ENCODE measurements at places on chromosomes 12 and 14.

DNA sequence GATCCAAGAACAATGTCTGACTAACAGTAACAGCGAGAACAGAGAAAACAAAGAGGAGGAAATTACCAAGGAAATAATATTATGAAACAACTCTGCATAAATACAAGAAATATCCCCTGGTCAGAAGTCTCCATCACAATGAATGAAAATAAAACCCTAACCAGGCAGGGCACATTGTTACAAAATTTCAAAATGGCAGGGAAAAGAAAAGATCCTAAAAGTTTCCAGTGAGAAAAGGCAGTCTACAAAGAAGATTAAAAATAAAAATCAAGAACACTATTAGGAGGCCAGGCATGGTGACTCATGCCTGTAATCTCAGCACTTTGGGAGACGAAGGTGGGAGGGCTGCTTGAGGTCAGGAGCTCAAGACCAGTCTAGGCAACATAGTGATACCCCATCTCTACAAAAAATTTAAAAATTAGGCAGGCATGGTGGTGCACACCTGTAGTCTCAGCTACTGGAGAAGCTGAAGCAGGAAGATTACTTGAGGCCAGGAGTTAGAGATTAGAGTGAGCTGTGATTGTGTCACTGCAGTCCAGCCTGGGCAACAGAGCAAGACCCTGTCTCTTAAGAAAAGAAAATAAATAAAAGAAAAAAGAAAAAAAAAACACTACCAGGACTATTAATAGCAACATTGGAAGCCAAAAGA lies 47.8 kb downstream of the FERMT2 start:
- DNase-seq: no peak

GRCh38 chr12:24378548-24379407 lies 429.3 kb upstream of the SOX5 start:
- DNase-seq: no peak

DNA sequence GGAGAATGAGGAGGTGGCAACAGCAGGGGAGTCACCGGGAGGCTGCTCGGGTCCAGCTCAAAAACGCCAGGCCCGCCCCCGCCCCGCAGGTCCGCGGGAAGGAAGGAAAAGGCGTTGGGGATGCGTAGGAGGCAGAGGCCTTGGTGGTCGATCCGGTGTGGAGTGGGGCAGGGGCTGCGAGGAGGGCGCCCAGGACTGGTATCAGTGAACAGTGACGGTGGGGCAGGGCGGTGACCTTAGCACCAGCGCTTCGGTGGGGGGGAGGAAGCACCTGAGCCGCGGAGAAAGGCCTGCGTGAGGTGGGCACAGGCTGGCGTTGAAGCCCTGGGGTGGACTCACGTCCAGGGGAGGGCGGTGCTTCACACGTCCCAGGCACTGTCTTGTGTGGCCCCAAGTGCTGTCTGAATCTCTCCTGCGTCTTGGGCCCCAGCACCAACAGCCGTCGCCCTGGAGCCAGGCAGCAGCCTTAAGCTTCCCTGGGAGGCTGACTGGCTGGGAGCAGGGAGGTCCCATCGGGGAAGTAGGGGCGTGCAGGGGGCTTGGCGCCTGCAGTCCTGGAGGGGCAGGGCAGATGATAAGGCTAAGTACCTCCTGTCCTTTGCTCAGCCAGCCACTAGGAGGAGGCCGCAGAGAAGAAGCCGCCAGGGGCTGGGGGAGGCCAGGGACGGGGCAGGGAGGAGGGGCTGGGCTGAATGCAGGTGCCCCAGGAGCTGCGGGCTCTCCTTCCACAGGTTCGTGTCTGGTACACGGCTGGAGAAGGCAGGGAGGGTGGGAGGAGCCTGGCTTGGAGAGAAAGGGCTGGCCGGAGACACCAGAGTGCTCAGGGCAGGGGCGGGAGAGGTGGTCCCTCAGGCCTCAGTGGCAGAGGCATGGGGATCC lies 26.5 kb downstream of the ZBTB42 start:
- DNase-seq: no peak

GRCh38 chr12:14570231-14570630 lies 2.5 kb upstream of the PLBD1 start:
- no peak for DNase-seq

GRCh38 chr12:69433653-69434052 lies 36.5 kb upstream of the FRS2 start:
- DNase-seq: no peak

DNA sequence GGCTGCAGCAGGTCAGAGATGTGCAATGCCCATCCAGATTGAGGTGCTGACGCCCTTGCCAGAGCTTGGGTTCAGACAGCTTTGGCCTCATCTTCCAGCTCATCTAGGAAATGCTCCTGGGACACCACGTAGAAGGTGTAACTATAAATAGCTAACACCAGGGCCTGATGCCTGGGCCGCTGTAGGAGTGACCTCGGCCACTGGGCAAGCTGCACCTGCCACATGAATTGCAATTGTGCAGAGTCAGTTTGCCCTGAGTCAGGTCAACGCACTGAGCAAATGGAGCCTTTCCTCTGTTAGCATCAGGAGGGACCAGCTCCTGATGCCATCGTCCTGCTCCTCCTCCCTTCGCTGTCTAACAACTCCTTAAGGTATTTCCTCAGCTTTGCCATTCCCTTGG lies 17.4 kb upstream of the DNM1L start:
- DNase-seq: no peak

GRCh38 chr12:116916122-116916521 lies 5.4 kb downstream of the FBXW8 start:
- no peak for DNase-seq

DNA sequence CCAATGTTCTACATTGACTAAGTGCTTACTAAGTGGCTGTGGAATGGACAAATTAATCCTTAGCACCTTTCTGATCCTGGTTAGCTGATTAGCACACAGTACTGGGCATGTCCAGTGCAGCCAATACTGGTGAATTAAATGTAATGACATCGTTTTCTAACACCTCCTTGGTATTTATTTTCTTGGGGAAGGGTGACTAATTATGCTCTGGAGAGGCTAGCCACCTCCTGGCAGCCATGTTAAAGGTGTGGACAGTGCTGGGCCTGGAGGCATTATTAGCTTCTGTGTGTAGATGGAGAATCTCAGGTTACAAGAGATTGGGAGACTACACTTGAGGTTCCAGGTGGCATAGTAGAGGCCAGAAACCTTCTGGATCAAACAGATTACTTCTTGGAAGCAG lies 230.9 kb upstream of the DDHD1 start:
- DNase-seq: no peak

GRCh38 chr12:95096852-95097251 lies 23.4 kb upstream of the NR2C1 start:
- no peak for DNase-seq

- no peak for DNase-seq
Observed at GRCh38 chr14:69270795-69271708, 11.1 kb downstream of the GALNT16 start.

DNA sequence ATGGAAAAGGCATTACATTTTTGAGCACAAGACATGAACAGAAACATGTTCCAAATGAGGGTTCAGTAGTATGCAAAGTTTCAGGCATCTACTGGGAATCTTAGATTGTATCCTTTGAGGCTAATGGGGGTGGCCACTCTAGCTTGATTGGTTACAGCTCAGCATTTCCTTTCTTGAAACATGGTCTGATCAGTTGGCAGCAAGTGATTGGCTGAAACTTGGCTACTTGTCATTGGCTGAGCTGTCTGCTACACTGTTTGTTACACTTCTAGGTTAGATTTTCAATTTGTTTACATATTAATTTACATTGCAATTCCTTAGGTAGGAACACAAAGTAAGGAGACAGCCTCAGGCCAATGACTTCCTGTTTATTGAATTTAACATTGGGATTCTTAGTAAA lies 918.0 kb upstream of the SEL1L start:
- no peak for DNase-seq

GRCh38 chr12:8157484-8158198 lies 826 bp downstream of the ZNF705A start:
- no peak for DNase-seq

GRCh38 chr14:32259368-32260013 lies 56.4 kb upstream of the RNU6-8 start:
- DNase-seq: no peak

- DNase-seq: no peak
Observed at GRCh38 chr14:55867719-55868118, 250.5 kb upstream of the PELI2 start.

DNA sequence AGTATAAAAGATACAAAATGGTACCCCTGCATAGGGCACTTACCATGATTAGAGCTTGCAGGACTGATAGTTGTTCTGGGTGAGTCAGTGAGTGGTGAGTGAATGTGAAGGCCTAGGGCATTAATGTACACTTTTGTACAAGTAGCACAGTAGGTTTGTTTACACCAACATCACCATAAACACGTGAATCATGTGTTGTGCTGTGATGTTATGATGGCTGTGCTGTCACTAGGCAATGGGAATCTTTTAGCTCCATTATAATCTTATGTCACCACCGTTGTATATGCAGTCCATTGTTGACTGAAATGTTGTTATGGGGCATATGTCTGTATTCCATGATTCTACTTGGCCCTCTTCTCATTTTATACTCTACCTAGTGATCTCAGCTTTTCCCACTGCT lies 11.8 kb downstream of the NUBPL start:
- no peak for DNase-seq

DNA sequence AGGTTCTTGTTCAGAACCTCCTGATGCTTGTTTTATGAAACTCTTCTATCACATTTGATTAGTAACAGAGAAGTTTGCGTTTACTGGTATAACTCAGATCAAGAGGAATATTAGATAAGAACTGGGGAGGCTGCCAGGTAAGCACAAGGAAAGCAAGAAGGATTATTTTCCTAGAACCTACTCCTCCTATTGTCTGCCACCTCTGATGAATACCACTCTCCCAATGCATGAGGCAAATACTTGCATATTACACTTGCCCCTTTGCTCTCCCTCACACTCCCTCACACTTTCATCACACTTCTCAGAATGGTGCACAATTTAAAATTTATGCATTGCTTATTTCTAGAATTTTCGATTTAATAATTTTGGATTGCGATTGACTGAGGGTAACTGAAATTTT lies 43.6 kb downstream of the LIN7A start:
- no peak for DNase-seq

GRCh38 chr12:103771466-103771865 lies 69.6 kb downstream of the NT5DC3 start:
- DNase-seq: no peak

- no peak for DNase-seq
Observed at GRCh38 chr14:74697011-74697410, 15.9 kb downstream of the AREL1 start.

DNA sequence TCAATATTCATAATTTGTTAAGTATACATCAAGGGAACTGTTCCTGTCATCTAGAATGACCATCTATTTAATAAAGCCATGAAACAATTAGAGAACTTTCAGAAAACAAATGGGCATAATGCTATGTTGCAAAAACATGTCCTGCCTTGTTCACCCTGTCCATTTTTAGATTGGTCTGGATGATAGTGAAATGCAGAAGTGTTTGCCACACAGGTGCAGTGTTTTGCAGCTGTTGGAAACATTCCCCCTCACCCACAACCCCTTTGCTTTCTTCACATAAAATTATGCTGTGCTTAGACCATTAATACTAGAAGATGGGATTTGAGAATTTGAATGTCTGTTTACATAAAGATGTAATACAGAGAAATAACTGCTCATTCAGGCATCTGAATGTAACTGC lies 36.5 kb downstream of the LEMD3 start:
- no peak for DNase-seq

DNA sequence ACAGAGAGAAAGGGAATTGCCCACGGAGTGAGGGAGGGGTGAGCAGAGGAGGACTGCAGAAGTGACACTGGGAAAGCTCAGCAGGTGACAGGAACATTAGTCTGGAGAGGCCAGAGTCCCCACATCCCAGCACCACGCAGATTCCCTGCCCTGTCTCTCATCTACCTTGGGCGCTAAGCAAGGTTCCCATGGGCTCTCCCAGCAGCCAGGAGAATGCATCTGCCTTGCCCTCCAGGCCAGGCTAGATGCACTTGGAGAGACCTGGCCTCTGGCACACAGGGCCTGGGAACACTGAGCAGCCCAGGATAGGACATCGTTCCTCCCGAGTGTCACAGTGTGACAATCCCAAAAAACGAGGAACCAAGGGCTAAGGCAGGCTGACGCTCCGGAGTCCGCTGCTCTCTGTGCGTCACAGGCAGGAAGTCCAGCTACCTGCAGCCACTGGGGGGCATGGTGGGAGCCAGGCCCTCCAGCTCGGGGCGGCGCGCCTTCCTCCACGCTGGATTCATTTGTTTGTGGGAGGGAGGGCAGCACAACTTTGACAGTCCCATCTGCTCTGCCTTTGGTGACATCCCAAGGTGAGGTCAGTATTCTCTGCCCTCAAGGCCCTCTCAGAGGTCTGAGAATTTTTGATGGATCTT lies 5.4 kb upstream of the NGB start:
- no peak for DNase-seq

- no peak for DNase-seq
Observed at GRCh38 chr12:3042394-3042793, 34.8 kb upstream of the TSPAN9 start.

DNA sequence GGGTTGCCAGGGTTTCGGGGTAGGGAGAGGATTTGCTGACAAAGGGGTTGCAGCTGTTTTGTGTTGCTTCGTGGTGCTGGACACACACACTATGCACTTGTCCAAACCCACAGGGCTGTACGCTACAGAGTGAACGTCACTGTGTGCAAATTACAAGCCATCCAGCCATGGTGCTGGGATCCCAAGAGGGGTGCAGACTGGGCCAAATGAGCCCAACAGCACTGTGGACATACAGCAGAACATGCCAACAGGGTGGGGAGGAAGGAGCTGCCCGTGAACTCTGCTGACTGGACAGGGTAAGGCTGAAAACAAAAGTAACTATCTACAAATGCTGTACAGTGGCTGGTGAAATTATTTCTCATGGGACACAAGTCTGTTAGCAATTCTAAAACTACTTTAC lies 25.2 kb downstream of the POLE start:
- DNase-seq: no peak

DNA sequence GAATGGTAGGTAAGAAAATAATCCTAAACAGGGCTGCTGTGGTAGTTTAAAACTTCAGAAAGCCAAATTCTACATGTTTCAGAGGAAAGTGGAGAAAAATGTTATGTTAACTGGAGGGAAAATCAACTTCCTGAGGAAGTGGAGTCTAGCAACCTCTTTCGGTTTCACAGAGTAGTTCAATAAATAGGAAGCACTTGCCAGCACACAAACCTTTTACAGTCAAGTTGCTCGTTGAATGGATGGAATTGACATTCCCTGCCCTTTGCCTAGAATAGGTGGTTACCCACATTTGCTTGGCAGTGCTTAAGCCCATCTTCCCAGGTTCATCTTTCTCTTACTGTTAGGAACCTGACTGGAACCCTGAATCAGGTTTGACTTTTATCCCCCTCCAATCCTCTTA lies 15.9 kb downstream of the ANKRD13A start:
- DNase-seq: no peak

GRCh38 chr14:35197015-35197414 lies 74.7 kb downstream of the PRORP start:
- DNase-seq: no peak

GRCh38 chr12:126117502-126117901 lies 1052.3 kb downstream of the AACS start:
- DNase-seq: no peak

GRCh38 chr12:69873429-69873828 lies 48.4 kb downstream of the MYRFL start:
- no peak for DNase-seq

- no peak for DNase-seq
Observed at GRCh38 chr12:71605039-71605438, 58.6 kb downstream of the ZFC3H1 start.
